ENCODE measurements at places on chromosomes 13 and 19. TPM values are rescaled to one million over a fixed set of nuclear protein-coding genes. Genes with fewer than 3 reads are reported as not detected.
A peak's percentile ranks its signal among the peaks of the same experiment; 100 is the strongest.

GRCh38 chr13:33150662-33151061 lies 134.4 kb downstream of the KL start:
- no peak overlapping the region for H3K4me3 ChIP-seq
- H3K4me1 ChIP-seq: no peaks in the 10 kb centered on the region
- no peak for DNase-seq
- peaks cover 8% of the 10 kb centered on the region for H3K36me3 ChIP-seq
- no peak overlapping the region for H3K27ac ChIP-seq
- no peaks in the 10 kb centered on the region for H3K27me3 ChIP-seq

GRCh38 chr19:1901940-1902404 lies 3.2 kb upstream of the ADAT3 start:
- H3K4me3 ChIP-seq: no peak overlapping the region
- no peak overlapping the region for H3K27ac ChIP-seq

GRCh38 chr13:113109151-113110047 lies 3.8 kb downstream of the F7 start:
- no peak overlapping the region for H3K27ac ChIP-seq
- no peaks in the 10 kb centered on the region for H3K4me1 ChIP-seq
- no peak for DNase-seq
- H3K4me3 ChIP-seq: no peak overlapping the region
- H3K36me3 ChIP-seq: no peaks in the 10 kb centered on the region
- H3K27me3 ChIP-seq: no peaks in the 10 kb centered on the region

- no peak overlapping the region for H3K27ac ChIP-seq
- no peaks in the 10 kb centered on the region for H3K4me1 ChIP-seq
- H3K36me3 ChIP-seq: no peaks in the 10 kb centered on the region
- no peaks in the 10 kb centered on the region for H3K27me3 ChIP-seq
Measured at GRCh38 chr13:31321457-31321856, 121.7 kb downstream of the B3GLCT start.

The CDX2 gene
- total RNA-seq: not detected

The NCCRP1 gene
- total RNA-seq: not detected

The NOTCH3 gene
- total RNA-seq: 33.1 TPM

GRCh38 chr13:110297766-110298504 lies 9.0 kb downstream of the COL4A1 start:
- H3K36me3 ChIP-seq: peaks cover 20% of the 10 kb centered on the region
- no peak for DNase-seq
- H3K4me3 ChIP-seq: no peak overlapping the region
- peaks cover 30% of the 10 kb centered on the region for H3K4me1 ChIP-seq
- H3K27me3 ChIP-seq: no peaks in the 10 kb centered on the region

The RDH8 gene
- not detected for total RNA-seq

DNA sequence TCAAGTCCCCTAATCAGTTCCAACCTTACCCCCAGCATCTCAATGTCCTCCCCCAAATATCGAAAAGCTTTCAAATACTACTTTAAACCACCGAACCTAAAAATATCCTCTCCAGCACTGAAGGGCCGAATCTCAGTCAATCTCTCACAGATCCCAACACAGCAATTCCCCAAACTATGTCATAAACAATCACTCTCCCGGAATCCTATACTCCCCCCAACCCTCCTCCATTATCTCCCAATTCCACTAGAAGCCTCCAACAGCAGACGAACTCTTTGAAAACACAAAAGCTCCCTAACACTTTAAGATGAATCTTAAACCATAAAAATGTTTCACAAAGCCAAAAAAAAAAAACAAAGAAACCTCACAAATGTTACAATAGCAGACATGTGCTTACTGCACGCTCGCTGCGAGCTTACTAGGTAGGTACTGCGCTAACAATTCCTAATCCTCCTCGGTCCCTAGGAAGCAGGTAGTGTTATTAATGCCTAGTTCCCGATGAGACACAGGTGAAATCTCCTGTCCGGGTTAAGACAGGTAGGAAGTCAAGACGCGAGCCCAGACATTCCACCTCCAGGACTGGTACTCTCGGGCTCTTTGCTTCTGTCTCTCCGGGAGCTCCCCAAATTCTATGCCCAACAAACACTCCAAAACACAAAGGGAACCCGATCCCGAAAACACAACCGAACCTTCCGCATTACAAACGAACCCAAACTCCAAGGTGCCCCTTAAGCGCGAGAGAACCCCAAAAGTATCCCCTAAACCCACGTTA lies 14.2 kb downstream of the FBXO46 start:
- no peaks in the 10 kb centered on the region for H3K27me3 ChIP-seq
- H3K4me1 ChIP-seq: peaks cover 12% of the 10 kb centered on the region
- peaks cover 27% of the 10 kb centered on the region for H3K36me3 ChIP-seq
- peak; percentile 44 for DNase-seq

The RASA3 gene
- total RNA-seq: 19.8 TPM

DNA sequence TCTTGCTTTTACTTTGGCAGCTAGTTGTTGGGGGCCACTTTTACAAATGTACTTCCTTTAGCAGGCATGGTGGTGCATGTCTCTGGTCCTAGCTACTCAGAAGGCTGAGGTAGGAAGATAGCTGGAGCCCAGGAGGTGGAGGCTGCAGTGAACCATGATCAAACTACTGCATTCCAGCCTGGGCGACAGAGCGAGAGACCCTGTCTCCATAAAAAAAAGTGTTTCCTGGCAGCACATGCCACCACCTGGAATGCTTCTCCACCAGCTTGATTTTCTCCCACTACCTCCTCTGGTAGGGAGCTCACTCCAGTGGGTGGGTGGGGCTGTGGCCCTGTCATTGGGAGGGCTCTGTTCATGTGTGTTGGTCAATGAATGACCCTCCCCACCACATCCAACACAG lies 12.5 kb downstream of the FZR1 start:
- DNase-seq: no peak
- H3K36me3 ChIP-seq: peaks cover 84% of the 10 kb centered on the region
- H3K4me3 ChIP-seq: no peak overlapping the region
- H3K27ac ChIP-seq: no peak overlapping the region

Measured in SJSA1 (cell line).